ENCODE measurements at places on chromosomes 5 and 9.

DNA sequence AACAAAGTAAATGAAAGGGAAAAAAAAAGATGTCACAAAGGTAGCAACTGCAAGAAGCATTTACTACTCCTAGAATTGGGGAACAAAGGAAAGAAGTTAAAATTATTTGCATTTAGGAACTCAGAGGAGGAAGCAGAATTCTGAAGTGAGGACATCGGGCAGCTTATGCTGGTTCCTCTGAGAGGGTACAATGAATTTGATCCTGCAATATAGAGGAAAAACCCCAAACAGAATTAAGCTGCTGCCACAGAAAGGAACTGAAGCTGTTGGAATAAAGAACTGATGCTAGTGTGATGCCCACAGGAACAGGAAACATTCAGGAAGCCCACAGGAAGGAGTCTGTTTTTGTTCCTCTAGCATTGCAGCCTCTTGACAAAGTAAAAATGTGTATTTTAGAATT lies 22.3 kb upstream of the TBCA start:
- DNase-seq, result no peak

DNA sequence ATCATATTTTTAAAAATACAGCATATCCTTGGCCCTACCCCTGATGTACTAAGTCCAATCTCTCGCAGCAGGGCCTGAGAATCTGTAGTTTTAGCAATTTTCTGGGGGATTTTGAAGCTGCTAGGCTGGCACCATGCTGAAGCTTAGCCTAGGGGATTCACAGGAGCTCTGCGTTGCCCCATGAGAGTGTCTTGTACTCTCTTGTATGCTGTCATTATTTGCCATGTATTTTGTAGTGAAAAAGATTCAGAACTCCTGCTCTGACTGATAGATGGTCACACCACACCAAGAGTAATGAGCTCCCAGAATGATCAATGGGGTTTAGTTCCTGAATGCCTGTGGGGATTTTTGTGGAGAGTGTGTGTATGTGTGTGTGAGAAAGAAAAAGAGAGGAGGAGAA lies 20.7 kb upstream of the TRMT10B start:
- no peak for DNase-seq

DNA sequence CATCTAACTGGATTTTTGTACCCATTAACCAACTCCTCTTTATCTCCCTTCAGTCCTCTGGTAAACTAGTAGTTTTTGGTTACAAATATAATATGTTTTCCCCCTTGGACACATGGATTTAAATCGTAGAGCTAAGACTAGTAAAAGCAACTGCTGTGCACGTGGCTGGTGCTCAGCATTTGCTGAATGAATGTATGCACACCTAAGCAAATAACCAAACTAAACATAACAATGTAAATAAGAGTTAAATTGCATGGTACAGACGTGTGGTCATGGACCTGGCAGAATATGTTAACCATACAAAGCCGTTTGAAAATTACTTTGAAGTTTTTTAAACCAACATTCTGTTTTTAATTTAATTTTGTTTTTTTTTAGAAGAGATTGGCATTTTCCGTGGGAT lies 65.2 kb upstream of the FYB1 start:
- no peak for DNase-seq

GRCh38 chr9:111992523-111992922 lies 95.9 kb downstream of the UGCG start:
- no peak for DNase-seq

- no peak for DNase-seq
These were observed 22.4 kb downstream of the ZBTB43 start for GRCh38 chr9:126827227-126827626.

DNA sequence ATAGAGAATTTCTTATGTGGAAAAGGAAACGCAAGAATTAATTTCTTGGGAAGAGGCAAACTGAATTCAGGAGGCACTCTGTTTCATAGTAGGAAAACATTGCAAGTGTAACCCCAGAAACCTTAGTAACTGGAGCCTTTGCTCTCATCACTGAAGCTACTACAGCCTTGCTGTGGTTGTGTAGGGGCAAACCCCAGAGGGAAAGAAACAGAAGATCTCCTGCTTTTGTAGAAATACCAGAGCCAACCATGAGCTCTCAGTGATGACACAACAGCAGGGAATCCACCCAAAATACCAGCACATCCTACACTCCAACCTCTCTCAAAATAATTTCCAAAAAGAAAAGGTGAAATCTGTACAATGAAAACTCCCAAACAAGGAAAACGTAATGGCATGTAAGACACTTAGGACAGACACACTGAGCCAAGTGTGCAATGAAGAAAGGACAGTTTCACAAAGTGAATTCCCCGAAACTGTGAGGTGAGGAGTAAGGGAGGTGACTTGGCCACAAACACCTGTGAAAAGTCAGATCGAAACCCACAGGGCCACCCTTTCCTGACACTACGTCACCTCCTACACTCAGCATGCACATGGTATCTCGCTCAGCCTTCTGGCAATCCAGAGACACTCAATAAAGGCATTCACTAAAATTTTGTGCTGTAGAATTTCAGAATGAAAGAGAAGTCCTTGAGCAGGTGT lies 8.5 kb upstream of the ACSL6 start:
- DNase-seq, result no peak

DNA sequence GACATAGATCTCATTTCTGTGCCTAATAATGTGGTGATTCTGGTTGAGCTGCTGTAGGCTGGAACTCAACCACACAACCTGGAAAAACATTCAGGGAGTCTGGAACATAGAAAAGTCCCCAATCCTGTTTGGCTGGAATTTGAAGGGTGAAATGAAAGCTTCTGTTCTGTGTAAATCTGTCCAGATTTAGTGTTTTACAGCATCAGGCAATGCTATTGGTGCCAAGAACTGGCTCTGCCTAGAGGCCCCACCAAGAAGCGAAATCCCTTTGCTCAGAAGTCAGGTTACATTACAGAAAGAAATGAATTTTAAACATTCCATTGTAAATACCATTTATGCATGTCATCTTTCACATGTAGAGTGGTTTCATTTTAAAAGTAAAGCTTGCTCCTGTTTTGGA lies 56.3 kb downstream of the TMEM174 start:
- DNase-seq, result no peak

- DNase-seq, result no peak
These were observed 124.4 kb upstream of the ABCA1 start for GRCh38 chr9:105052346-105052745.

- no peak for DNase-seq
These were observed 89.6 kb downstream of the CAVIN4 start for GRCh38 chr9:100667448-100667847.

DNA sequence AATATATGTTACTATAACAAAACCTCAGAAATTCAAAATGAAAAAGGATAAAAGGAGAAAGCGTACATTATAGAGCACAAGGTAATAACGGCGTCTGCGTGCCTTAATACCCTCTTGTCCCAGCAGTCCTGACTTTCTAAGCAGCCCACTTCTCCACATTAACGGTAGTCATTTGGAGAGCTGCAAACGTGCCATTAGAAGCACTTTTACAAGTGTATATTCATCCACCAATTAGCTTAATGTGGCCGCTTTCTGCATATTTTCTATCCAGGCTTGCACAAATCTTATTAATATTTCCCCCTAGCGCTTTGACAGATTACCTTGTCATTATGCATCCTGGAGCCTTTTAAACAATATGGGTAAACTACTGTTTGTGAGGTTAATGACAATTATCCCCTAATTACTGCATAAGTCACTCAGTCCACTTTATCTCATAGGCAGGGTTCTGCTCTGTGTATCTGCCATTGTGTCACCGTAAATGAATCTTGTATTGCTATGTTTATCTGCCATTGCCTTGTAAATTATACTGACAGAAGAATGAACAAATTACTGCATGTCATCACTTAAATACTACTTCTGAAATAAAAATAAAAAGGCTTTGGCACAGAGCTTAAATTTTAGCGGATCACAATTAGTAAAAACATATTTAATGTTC lies 421.3 kb downstream of the BNC2 start:
- DNase-seq, result no peak

DNA sequence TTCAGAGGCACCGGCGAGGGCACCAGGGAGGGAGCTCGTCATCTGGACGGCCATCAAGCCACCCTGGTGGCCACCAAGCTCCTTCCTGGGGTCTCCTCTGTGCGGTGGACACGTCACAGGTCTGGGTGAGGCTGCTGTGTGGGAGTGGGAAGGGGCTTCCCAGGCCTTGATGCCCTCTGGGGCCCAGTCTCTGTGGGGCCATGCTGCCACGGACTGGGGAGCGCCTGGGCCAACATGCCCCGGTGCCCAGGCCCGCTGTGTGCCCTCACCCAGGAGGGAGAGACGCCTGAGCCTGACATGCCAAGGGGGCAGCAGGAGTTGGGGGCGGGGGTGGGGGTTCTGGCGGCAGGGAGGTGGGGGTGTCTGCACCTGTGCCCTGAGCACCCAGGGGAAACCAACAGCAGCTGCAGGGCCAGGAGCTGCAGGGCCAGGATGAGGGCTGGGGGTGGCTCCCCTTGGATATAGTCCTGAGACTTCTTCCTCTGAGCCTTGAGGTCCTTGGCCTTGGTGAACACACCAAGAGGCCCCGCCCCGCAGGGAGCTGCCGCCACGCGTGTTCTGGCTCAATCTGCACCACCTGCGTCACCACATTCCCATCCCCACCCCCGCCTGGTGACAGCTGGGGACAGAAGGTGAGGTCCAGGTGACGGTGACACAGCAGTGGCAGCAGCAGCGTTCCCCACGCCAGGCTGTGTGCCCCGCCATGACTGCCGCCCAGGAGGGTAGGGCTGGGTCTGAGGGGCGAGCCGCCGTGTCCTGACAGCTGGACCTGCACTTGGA lies 15.3 kb upstream of the SEC16A start:
- no peak for DNase-seq

- DNase-seq, result no peak
These were observed 67.0 kb upstream of the DPYSL3 start for GRCh38 chr5:147576646-147577535.

DNA sequence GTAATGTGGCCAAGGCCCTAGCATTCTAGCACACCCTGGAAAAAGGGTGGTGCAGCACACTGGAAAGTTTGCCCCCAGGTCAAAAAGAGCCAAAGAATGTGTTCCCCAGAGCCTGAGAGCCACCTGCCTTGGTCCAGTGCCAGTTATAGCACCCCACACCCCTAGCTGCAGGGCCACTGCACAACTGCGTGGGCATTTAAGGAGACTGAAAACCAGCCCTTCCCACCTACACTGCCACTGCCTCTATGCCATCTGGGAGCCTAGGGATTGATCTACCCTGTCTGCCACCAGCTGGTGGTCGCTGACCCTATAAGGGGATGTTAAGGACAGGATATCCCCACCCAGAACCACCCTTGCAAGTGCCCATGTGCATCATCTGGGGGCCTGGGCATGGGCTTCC lies 38.2 kb upstream of the PTPRD start:
- no peak for DNase-seq

GRCh38 chr5:144547098-144547499 lies 376.4 kb downstream of the KCTD16 start:
- DNase-seq, result no peak

- no peak for DNase-seq
These were observed 107.4 kb downstream of the SCAMP1 start for GRCh38 chr5:78467752-78468357.

- DNase-seq, result no peak
These were observed 1037.0 kb downstream of the NR2F1-AS1 start for GRCh38 chr5:92544036-92544435.

DNA sequence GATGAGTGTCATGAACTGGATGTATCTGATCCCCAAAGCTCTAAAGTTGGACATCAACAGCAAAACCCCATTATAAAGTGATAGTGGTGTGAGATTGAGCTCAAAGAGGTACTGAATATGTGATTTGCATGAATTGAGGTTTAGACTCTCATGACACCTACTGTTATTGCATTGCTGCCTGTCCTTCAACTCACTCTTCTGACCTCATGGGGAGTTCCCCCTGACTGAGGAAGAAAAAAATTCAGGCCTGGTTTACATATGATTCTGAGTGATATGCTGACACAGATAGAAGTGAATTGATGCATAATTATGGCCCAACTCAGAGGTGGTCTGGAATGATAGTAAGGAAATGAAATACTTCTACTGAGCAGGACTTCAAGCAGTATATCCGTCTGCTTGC lies 76.2 kb upstream of the CHD1 start:
- no peak for DNase-seq

- no peak for DNase-seq
These were observed 22.9 kb upstream of the CMYA5 start for GRCh38 chr5:79666758-79667157.

- no peak for DNase-seq
These were observed 34.6 kb upstream of the PSD2 start for GRCh38 chr5:139761057-139761450.

- no peak for DNase-seq
These were observed 51.9 kb upstream of the SNAPC3 start for GRCh38 chr9:15370466-15371447.

DNA sequence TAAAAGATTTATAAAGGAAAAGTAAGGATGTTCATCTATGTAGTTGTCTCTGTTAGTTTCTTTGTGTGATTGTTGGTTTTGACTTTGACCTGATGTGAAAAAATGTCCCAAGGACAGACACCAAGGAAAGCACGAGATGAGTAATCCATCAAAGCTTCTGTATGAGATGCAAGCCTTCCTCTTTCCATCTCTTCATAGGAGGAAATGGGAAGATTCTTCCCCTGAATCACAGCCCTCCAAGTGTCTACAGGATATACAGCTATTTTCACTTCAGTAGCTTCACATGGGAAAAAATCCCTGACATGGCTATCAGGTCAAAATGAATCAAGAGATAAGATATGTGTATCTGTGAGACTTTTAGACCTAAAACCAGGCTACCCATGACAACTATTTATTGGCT lies 29.0 kb upstream of the CEMIP2 start:
- no peak for DNase-seq

GRCh38 chr5:1108865-1109174 lies 3.0 kb downstream of the SLC12A7 start:
- DNase-seq, result no peak

GRCh38 chr5:50301756-50302155 lies 139.3 kb downstream of the EMB start:
- DNase-seq, result no peak

GRCh38 chr5:14231890-14232289 lies 88.7 kb downstream of the TRIO start:
- DNase-seq, result no peak

- no peak for DNase-seq
These were observed 12.9 kb downstream of the RASGRF2 start for GRCh38 chr5:80973027-80973426.

DNA sequence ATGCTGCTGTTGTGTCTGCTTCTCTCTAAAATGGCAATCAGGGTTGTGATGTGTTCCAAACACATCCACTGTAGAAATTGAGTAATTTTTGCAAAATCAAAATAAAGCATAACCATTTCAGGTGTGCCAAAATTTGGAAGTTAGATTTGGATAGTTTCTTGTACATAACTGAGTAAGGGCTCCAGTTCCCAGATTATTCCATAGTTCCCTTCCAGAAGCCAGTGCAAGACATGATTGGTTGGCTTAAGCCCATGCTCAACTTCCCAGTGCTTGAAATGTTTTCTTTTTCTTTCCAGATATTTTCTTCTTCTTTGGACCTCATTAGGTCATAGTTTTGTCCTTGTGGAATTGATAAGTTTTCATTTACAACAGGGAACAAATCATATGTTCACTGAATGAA lies 64.2 kb downstream of the SNCAIP start:
- DNase-seq, result no peak

GRCh38 chr5:172380301-172380986 lies 73.9 kb downstream of the SH3PXD2B start:
- no peak for DNase-seq

Data from NCI-H2107 (cell line).